ENCODE measurements at places on chromosomes 7 and 10.

DNA sequence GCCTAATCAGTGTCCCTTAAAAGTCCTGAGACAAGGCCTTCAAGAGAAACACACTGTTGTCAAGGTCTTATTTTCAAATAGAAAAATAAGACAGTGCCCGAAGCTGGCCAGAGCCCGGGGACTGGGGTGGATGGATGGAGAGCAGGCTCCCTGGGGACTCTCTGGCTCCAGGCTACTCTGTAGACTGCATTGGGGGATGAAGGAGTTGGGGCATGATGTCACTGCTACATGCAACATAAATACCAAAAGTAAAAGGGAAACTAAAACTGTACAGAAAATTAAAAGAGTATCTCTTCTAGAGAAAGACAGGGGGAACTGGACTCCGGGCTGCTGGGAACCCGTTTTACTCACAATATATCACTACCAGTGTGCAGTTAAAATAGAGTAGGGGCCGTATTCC, 629.8 kb downstream of the KCNMA1 start:
- DNase-seq, result no peak

- peak; percentile 38 for DNase-seq
These were observed 6.6 kb downstream of the YWHAG start for GRCh38 chr7:76352193-76352592.

DNA sequence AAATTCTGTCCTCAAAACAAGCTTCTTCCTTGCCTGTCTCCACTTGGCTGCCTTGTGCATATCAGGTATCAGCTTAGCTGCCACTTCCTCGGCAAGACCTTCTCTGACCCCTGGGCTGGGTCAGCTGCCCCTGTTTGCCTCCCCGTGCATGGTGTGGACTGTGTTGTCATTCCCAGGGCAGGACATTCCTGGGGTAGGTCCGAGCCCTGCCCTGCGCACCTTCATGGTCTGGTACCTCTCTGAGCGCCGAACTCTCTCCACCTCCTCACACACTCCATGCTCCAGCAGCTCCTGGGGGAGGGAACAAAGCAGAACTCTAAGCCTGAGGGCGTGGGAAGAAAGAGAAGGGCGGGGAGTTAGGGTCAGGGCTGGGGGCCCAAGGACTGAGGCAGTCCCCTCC, 3.8 kb downstream of the POLM start:
- DNase-seq, result no peak

- DNase-seq, result peak; percentile 46
These were observed 7.8 kb downstream of the LIPM start for GRCh38 chr10:88810196-88810961.

DNA sequence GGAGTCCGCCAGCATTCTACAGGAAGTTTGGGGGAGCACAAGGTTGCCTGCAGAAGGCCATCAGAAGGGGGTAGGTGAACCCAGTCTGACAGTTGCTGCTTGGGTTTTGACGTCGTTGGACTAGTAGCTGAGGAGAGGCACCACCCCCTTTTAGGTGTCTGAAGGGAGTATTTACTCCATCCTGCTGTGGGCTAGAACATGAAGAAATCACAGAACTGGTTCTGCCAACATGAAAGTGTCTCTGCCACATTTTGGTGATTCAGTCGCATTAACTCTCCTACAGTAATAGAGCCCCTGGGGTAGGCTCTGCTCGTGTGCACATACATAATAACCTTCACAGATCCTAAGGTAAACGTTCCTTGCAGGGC, 834 bp upstream of the TRIL start:
- no peak for DNase-seq

- DNase-seq, result no peak
These were observed 232.0 kb downstream of the SH2D4B start for GRCh38 chr10:80769700-80770160.

GRCh38 chr7:158204453-158204852, 383.2 kb downstream of the PTPRN2 start:
- DNase-seq, result no peak

GRCh38 chr10:123135415-123136141, at the start of gene HMX3:
TSS of gene HMX3 (plus strand) at chr10:123135970. CDS start at chr10:123136051, 81 bp downstream.
- DNase-seq, result no peak

DNA sequence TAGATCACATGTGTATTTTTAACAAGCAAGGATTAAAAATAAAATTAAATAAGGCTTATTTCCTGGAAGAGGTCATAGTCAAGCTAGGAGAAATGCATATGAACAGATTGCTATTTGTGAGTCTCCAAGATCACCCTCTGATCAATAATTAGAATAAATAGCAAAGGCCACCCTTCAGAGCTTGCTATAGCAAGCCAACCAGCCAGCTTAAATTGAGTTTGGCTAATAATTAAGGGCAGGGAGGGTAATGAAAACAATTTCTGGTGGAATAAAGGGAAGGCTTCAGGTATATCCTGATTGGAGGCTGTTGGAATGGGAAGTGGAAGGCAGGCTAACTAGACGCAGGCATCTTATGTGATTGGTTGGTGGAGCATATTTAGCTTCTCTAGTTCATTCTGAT, 403.5 kb downstream of the ARL4A start:
- DNase-seq, result no peak

GRCh38 chr7:32378988-32379387, 111.2 kb downstream of the LSM5 start:
- no peak for DNase-seq

- no peak for DNase-seq
These were observed 216.6 kb downstream of the KLF6 start for GRCh38 chr10:3568392-3568791.

DNA sequence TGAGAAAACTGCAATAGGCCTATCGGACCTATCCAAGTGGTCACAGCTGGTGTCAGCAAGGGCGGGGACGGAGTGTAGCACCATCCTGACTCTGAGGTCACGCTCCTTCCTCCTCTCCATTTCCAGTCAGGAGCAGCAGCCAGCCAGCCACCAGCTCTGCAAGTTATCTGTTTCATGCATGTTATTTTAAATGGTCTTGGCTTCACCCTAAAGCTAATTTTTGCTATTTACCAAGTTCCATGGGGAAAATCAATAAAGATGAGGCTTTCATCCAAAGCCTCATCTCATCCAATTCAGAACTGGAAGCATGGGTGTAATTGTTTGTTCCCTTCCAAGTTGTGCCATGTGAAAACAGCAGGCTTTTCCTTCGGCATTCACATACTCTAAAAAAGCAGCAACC, 49.3 kb downstream of the ICA1 start:
- no peak for DNase-seq

DNA sequence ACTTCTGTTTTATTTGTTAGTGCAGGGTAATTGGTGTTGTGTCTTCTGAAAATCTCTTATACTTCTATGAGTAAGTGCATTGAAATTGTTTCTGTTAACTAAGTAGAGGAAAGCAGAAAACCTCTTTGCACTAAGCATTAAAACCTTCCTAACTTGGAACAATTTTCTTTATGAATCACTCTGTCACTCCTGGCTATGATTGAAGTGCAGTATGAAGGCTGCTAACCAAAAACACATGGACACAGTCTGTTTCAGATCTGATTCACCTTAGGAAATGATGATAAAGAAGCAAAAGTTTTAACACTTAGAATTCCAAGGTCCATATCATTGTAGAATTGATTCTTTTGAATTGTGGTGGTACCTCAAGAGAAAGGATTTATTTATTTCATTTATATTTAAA, 41.9 kb downstream of the MET start:
- DNase-seq, result peak; percentile 61
